ENCODE measurements at places on chromosomes 5 and 9.

GRCh38 chr5:8363138-8363537 is 494.2 kb downstream of the MTRR start:
- no peak for DNase-seq

GRCh38 chr9:10232352-10232930 is 380.4 kb downstream of the PTPRD start:
- no peak for DNase-seq

DNA sequence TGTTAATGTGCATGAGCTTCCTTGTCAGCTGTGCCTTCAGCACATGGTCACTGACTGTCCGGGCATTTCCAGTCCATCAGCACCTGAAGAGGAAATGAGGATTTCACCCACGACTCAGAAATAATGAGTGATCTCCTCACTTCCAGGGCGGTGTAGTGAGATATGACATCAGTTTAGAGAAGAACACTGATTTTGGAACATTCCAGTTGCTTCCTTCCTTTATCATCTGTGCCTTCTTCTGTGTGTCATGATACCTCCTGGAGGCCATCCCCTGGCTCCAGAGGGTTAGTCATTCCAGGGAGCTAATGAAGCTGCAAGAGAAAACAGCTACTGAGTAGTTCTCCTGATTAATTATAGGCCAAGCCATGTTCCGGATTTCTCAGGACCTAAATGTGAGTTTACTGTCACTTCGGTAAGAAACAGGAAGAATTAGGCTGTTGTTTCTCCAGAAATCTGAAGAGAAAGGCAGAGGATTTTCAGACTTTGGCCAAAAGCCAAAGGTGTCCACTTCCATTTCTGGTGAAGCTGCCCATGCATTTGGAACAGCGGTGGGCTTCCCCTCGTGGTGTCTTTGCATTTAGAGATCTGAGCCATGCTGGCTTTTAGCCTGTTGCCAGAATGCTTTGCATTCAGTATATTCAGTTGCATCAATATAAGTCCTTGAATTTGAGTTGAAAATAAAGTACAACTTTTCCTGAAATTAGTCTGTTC is 161.3 kb upstream of the OTULINL start:
- DNase-seq, result no peak

DNA sequence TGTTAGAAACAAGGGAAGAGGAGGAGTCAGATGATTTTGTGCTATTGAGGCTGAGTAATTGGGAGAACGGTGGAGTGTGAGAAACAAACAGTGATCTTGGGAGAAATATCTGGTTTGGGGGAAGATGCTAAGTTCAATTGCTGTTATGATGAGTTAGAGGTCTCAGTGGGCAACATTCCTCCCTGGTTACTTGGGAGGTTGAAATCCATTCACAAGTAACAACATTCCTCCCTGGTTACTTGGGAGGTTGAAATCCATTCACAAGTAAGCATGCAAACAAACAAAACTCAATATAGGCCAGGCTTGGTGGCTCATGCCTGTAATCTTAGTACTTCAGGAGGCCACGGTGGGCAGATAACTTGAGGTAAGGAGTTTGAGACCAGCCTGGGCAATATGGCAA is 38.7 kb downstream of the AGXT2 start:
- DNase-seq, result no peak

GRCh38 chr5:66810848-66811261 is 214.7 kb downstream of the MAST4 start:
- no peak for DNase-seq

GRCh38 chr5:69444127-69444754 is 29.3 kb downstream of the MARVELD2 start:
- DNase-seq, result no peak

DNA sequence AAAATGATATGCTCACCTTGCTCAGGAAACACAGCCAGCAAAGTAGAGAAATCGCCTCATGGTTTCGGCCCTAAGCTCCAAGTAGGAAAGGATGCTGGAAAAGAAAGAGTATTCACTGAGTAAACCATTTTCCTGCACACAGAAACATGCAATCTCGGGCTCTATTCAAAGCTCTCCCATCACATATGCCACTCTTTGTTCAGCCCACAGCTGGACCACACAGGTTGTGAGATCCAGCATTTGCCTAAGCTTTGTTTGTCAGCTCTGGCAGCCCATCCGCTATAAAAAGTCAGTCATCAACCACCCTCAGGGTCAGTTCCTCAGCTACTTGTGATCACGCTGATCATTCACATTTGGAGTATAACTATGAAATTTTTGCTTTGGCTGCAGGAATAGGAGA is 96.5 kb upstream of the SMARCA2 start:
- no peak for DNase-seq

DNA sequence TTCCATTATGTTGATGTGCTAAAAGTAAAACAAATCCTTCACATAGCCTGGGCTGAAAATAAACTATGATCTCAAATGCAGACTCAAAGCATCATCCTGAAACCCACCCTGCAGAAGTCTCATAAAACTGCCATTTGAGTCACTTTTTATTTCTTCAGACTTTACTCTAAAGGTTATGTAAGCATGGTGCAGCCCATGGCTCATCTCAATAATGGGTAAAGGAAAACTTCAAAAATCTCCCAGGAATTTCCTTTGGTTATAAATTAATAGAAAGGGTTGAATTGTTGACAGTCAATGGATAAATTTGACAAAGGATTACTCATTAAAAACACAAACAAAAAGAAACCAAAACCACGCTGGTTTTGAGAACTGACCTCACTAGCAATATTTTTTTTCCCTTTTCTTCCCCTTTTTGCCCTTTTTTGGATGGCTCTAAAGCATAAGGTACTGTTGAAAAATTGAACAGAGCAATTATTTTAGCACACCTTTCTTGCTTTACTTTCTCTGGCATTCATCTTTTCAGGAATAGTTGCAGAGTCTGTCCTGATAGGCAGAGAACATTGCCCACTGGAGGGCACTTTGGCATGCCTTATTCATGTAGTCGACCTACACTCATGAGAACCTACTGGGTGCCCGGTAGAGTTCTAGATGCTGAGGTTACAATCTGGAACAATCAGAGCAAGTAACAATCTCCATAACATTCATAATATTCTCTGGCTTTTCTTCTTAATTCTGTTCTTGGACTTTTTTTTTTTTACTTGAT is 191.4 kb downstream of the TMEM167A start:
- DNase-seq, result no peak

DNA sequence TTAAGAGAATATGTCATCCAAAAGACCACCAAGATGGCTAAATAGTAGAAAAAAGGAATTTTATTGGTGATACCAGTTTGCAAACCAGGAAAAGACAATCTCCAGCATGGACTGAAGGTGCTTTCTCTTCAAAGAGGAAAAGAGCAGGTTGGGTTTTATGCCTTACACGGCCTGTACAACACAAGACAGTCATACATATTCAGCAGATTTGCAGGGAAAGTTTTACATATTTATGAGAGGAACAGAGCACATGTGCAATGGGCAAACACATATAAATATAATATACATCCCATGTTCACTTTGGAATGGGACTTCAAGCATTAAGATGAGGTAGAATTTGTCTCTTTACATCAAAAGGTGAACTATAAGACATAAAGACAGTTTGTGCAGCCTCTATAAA is 70.3 kb upstream of the PPP2CA start:
- no peak for DNase-seq

DNA sequence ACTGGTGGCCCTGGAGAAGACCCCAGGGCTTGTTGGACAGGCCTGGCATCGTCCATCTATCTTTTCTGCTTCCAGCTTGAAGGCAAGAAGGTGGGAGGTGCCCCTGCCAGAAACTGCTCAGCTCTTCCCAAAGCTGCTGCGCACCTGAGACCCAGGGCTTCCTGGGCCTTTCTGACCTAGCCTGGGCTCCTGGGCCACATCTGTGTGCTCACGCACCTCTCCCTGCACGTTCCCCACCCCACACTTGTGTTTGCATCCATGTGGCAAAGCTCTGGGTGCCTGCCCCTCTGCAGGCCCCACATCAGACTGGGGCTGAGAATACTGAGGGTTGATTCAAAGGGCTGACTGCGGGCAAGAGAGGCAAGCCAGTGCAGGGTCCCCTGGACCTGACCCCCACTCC is 63.4 kb downstream of the PFDN1 start:
- no peak for DNase-seq

DNA sequence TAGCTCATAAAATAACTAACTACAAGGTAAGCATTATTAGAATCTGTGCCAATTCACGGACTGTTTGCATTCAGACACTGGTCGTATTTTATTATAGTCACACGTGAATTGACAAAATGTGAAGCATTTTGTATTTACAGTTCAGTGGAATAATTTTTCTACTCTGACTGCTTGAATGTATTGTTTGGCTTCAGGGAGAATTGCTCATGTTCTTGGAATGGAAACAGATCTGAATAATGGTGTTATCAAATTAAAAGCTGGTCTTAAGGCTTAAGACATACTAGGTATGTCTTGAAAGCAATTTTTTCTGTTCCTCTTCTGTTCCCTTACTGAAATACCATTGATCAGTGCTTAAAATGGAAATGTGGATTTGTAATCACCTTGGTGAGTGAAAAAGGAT is 543.7 kb upstream of the TLE4 start:
- no peak for DNase-seq

DNA sequence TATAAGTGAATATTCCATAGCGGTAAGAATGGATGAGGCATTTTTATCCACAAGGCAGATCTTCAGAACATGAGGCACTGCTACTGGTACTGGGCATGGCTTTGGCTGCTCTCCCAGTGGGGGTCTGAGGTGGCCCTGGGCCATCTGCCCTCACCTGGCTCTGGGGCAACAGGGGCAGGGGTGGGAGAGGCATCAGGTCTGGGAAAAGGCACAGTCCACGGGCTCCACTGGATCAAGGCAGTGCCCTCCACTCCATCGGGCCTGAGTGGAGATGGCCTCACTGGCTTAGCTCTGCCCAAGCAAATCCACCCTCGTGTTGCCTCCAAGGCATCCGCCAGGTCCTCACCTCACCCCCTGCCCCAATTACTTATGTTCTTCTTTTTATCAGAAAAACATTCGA is 10.9 kb upstream of the NKD2 start:
- no peak for DNase-seq

DNA sequence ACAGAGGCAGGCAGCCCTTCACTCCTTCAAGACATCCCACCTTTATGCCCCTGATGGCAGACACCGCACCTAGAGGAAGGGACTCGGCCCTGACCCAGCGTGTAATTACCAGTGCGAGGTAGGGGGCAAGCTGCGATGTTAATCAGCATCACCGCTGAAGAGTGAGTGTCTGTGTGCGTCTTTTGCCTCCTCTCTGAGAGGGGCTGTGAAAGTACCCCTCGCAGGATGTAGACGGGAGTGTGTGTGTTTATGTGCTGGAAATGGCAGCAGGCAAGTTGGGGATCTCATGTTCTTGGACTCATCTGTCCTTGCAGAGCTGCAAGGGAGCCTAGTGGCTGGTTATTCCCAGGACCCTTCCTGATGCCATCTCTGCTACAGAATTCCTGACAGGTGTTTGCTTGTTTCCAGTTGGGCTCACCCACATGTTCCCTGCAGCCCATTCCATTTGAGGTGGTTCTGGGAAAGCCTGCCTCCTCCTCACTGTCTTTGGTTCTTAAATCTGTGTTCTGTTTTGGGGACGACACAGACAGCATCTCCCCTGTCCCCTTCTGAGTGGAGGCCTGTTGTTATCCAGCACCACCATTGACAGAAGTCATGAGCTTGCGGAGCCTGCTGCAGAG is 70.5 kb downstream of the ZNF618 start:
- no peak for DNase-seq

DNA sequence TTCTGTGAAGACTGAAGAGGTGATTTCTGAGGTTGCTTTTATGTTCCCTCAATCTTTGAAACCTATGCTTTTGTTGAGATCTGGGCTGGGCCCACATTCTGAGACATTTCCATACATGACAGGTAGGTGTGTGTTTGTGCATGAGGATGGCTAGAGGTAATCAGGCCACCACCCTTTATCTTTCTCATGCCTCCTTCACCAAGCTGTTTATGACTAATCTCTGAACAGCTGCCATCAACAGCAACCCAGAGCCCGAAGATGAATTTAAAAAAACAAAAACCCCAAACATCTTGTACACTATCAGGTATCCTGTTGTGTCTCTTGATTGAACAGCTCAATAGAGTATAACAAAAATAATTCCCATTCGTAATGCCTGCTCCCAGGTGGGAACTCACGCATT is 12.6 kb upstream of the C5orf46 start:
- DNase-seq, result no peak

DNA sequence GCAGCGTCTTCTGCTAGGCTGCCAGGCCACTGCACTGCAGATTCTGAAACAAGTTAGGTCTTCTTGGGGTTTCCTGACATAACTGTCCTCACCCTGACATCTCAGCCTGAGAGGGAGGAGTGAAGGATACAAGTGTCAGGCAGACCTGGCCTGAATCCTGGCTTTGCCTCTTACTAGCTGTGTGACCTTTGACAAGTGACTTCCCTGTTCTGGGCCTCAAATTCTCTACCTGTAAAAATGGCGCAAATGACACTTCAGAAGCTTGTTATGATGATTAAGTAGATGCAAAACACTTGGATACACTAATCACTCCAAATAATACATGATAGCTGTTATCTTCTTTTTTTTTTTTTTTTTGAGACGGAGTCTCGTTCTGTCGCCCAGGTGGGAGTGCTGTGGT is 119.2 kb upstream of the BOD1 start:
- DNase-seq, result no peak

- DNase-seq, result no peak
Observed at GRCh38 chr9:126861707-126862103, 1.3 kb downstream of the ZBTB34 start.

DNA sequence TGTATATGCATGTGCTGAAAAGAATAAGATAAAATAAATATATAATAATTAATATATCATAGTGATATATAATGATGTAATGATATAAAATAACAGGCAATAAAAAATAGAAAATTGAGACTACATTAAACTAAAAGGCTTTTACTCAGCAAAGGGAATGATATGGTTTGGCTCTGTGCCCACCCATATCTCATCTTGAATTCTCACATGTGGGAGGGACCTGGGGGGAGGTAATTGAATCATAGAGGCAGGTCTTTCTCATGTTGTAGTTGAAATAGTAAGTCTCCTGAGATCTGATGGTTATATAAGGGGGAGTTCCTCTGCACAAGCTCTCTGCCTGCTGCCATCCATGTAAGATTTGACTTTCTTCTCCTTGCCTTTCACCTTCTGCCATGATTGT is 1550.9 kb upstream of the CDH6 start:
- no peak for DNase-seq

GRCh38 chr5:145946112-145946861 is 9.9 kb downstream of the SH3RF2 start:
- no peak for DNase-seq

DNA sequence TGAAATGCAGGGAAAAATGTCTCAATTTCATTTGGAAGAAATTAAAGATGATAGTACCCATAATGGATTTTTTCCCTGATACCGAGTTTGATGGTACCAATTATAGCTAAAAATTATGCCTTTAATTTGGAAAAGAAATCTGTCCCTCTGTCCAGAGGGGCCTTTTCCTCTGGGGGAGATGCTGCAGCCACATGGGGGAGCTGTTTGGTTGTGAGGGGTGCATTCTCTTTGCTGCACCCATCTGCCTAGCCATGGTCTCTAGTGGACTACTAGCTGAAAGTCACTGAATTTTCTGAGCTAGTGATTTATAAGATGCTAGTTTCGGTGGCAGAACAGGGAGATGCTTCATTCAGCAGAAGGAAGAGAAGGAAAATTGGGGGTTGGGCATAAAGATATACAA is 9.6 kb downstream of the SEC61B start:
- peak; percentile 11 for DNase-seq
